Thoracic aorta endothelial cell (primary cell): ENCODE measurements at places on chromosomes 12 and 14. TPM values are rescaled to one million over a fixed set of nuclear protein-coding genes. Genes with fewer than 3 reads are reported as not detected.

Gene TAS2R30
- 14.9 and 15.2 TPM in 2 replicates for total RNA-seq

Gene PLA2G1B
- total RNA-seq, result not detected in 2 replicates

Gene PRB2
- total RNA-seq, result not detected in 2 replicates

Gene GPD1
- 0.22 TPM in 1 of 2 replicates, not detected in the other for total RNA-seq

Gene USP44
- total RNA-seq, result 0.27 and 1.7 TPM in 2 replicates

Gene AKAP5
- 0.50 and 0.53 TPM in 2 replicates for total RNA-seq

Gene AJUBA
- 39.9 and 52.0 TPM in 2 replicates for total RNA-seq

Gene CMA1
- not detected in 2 replicates for total RNA-seq

Gene NTN4
- 68.2 and 72.9 TPM in 2 replicates for total RNA-seq

Gene TRIM9
- under 0.01 and 0.43 TPM in 2 replicates for total RNA-seq

Gene WNT1
- total RNA-seq, result not detected in 2 replicates

Gene SLC39A9
- total RNA-seq, result 110 and 118 TPM in 2 replicates

Gene ADCY6
- total RNA-seq, result 29.1 and 31.9 TPM in 2 replicates

Gene NEUROD4
- not detected in 2 replicates for total RNA-seq

Gene CORO1C
- 340 and 474 TPM in 2 replicates for total RNA-seq

Gene KCNC2
- total RNA-seq, result not detected in 2 replicates

Gene TMBIM6
- 402 and 473 TPM in 2 replicates for total RNA-seq

Gene CCDC175
- not detected in 2 replicates for total RNA-seq

Gene ANKRD33
- total RNA-seq, result 0.27 and 0.86 TPM in 2 replicates

Gene TBC1D30
- total RNA-seq, result 20.1 and 29.1 TPM in 2 replicates

Gene CSAD
- total RNA-seq, result 6.0 and 9.0 TPM in 2 replicates

Gene CEBPE
- not detected in 2 replicates for total RNA-seq

Gene AMIGO2
- 5.3 and 13.6 TPM in 2 replicates for total RNA-seq

Gene TAS2R7
- 0.13 and 0.14 TPM in 2 replicates for total RNA-seq

Gene PDE3A
- total RNA-seq, result 64.2 and 106 TPM in 2 replicates

Gene LIN7A
- 0.36 TPM in 1 of 2 replicates, not detected in the other for total RNA-seq

Gene C14orf93
- total RNA-seq, result 3.6 and 4.9 TPM in 2 replicates

Gene RNASE7
- not detected in 2 replicates for total RNA-seq

Gene AQP5
- not detected in 2 replicates for total RNA-seq

Gene WASHC3
- total RNA-seq, result 46.1 and 46.8 TPM in 2 replicates

Gene SNRPF
- 20.9 and 21.3 TPM in 2 replicates for total RNA-seq

Gene SIX1
- 0.65 and 1.2 TPM in 2 replicates for total RNA-seq

Gene IPO8
- 56.9 and 57.0 TPM in 2 replicates for total RNA-seq

Gene AQP2
- not detected in 2 replicates for total RNA-seq

Gene INF2
- 58.5 and 76.8 TPM in 2 replicates for total RNA-seq

Gene TMEM229B
- total RNA-seq, result under 0.01 and 0.07 TPM in 2 replicates

Gene TEX52
- total RNA-seq, result not detected in 2 replicates

Gene SLC24A4
- under 0.01 TPM in 1 of 2 replicates, not detected in the other for total RNA-seq

Gene C12orf56
- total RNA-seq, result under 0.01 and 0.13 TPM in 2 replicates

Gene FOS
- total RNA-seq, result 2.4 and 2.8 TPM in 2 replicates

Gene SOCS2
- total RNA-seq, result 1.7 and 8.3 TPM in 2 replicates

Gene CRY1
- 26.9 and 31.1 TPM in 2 replicates for total RNA-seq

Gene KLRC2
- not detected in 2 replicates for total RNA-seq

Gene TAS2R14
- 4.9 and 6.8 TPM in 2 replicates for total RNA-seq

Gene IKZF4
- total RNA-seq, result 1.3 and 1.9 TPM in 2 replicates

Gene NTF3
- total RNA-seq, result not detected in 2 replicates

Gene SLC11A2
- 53.2 and 58.2 TPM in 2 replicates for total RNA-seq

Gene LGR5
- total RNA-seq, result not detected in 2 replicates

Gene ACOT6
- not detected in 2 replicates for total RNA-seq
